ENCODE measurements at places on chromosomes 6 and 20.

- no peak for DNase-seq
Observed at GRCh38 chr20:2798814-2799213, 1.6 kb downstream of the CPXM1 start.

DNA sequence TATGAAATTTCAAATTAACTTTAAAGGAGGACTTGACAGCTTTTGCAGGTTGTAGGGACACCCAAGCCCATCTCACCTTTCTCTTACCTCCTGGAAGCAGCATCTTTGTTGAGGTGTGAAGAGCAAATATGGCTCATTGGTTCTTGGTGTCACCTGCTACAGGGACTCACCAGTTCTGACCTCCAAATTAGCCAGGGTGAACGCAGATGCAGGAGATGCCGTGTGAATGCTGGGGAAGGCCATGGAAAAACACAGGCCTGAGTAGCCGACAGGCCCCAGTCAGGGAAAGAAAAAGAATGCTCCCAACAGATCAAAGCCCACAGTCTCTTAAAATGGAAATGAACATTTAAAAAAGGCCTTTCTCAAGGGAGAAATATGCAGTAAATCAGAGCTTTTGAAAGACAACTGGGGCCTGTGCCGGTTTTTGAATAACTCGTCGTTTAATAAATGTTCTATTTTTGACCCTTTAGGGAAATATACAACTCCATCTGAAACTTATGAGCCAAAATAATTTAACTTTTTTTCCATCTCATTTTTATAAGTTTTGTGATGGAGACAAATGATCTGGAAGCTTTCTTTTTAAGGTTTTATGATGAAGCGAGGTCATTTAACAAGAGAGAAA, 167.5 kb downstream of the CD83 start:
- no peak for DNase-seq

DNA sequence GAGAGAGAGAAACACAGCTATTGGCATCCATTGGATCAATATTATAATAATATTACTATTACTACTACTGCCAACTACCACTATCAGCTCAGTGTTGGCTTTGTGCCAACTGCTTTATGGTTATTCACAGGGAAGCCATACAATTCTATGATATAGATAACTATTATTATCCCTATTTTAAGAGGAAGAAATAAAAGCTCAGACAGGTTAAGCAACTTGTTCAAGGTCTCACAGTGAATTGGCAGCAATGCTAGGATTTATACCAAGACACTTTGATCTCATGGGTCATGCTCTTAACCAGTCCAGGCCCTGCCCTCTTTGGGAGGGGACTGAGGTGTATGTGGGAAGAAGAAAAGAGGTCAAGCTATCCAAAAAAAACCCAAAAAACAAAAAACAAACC, 82.0 kb upstream of the TRAF3IP2 start:
- no peak for DNase-seq

DNA sequence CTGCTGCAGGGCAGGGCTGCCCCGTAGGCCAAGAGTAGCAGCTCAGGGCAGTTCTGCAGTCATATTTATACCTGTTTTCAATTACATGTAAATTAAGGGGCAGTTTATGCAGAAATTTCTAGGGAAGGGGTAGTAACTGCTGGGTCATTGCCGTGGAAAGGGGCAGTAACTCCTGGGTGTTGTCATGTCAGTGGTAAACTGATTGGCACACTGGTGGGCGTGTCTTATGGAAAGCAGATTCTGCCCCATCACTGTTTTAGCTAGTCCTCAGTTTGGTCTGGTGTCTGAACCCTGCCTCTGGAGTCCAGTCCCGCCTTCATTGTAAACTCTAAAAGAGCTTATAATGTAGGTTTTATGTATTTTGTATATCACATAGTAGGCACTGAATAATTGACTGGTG, 22.1 kb downstream of the MAP3K4 start:
- DNase-seq: no peak

- DNase-seq: no peak
Observed at GRCh38 chr6:116329156-116329555, 41.6 kb upstream of the DSE start.

DNA sequence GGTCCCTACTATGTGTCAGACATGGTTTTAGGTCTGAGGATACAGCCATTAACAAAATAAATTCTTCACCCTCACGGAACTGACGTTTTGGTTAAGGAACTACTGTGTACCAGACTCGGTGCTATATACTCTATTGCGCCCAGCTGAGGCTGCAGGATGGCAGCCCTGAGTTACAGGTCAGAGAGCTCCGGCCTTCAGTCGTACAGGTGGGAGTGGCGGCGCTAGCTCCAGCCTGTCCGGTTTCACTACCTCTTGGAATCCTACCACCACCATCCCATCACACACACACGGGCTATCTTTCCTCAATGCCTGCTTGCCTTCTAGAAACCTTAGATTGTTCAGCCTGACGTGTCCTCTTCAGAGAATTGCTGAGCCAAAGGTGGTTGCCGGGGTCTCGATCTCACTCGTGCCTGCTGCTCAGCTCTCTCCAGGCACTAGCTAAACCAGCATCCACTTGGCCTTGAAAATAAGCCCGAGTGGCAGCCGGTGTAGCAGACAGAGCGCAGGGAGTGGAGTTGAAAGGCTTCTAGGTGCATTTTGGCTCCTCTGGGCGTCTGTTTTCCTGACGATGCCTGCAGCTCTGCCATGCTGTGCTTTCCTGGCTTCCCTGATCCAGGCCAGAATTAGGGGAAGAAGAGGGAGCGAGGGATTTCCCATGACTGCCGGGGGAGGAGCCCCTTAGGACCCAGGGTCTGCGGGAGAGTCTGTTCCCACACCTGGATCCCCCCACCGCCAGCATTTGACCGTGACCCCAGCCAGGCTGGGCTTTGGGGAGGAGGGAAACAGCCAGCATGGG, 1.1 kb upstream of the TCF15 start:
- DNase-seq: no peak

DNA sequence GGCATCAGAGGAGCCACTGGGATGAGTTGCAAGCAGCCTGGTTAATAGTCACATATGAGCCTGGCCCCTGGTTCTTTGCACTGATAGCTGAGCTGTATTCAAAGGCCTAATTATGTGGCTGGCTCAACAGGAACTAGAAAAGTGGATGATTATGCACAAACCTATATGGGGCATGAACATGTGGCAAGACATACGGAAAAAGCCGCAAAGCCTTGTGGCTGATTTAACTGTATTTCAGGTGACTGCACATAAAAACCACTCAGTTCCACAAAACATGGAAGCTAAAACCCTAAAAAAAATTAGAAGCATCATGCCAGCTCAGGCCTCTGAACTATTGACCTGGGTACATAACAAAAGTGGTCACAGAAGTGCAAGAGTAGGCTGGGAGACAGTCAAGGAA, 13.0 kb upstream of the MUC22 start:
- no peak for DNase-seq

DNA sequence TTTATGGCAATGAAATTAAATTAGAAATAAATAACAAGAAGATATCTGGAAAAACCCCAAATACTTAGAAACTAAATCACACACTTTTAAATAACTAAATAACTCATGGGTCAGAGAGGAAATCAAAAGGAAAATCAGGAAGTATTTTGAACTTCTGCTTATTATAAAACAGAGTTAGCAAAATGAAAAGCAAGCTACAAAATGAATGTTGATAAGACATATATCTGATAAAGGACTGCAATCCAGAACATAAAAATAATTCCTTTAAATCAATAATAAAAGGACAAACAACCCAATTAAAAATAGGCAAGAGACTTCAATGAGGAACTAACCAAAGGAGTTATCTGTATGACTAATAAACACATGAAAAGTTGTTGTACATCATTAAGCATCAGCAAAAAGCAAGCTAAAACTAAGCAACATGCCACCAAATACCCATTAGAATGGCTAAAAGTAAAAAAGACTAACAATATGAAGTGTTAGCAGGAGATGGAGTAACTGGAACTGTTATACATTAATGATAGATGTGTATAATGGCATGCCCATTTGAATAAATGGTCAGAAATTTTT, 38.9 kb upstream of the STMND1 start:
- no peak for DNase-seq

- no peak for DNase-seq
Observed at GRCh38 chr6:43947860-43948259, 177.8 kb downstream of the VEGFA start.

DNA sequence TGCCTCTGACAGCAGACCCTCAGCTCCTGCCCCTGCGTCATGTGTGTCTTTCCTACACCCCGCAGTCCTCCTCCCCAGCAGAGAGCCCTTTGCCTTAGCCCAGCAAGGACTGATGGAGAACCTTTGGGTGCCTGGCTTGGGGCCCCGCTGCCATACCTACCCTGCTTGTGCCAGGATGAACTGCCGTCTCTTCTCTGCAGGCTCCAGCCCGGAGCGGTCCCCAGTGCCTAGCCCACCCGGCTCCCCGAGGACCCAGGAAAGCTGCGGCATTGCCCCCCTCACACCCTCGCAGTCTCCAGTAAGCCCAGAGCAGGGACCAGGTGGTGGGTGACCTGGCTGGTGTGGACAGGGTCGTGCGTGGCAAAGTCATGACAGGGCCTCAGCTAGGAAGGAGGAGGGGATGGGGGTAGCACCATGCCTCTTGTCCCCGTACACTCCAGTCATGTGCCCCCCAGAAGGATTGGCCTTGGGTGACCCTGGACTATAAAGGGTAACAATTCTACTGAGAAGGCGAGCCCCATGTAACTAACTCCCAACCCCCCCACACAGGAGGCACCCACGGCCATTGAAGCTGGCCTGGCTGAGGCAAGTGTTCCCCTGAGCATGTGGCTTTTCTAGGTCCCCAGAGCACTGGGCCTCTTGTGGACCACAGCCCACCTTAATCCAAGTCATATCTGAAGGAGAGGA, 8.3 kb downstream of the HSPA12B start:
- no peak for DNase-seq

DNA sequence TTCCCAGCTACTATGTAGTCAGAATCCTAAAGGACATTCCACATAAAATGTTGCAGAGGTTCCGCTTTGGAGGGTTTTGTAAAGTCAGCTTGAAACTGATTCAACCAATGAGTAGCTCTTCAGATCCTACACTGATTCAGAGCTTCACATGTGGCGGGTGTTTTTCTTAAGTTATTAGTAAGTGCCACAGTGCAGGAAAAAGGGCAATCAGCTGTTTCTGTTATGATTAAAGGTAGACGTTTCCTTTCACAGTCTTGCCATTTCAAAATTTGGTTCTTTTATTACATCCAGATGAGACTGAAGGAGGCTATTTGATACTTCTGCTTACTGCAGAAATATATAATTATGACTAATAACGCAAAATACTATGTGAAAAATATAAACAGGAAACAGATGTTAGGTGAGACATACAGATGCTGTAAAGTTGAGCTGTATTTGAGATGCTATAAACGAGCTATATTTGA, 443.9 kb downstream of the CDKAL1 start:
- no peak for DNase-seq

DNA sequence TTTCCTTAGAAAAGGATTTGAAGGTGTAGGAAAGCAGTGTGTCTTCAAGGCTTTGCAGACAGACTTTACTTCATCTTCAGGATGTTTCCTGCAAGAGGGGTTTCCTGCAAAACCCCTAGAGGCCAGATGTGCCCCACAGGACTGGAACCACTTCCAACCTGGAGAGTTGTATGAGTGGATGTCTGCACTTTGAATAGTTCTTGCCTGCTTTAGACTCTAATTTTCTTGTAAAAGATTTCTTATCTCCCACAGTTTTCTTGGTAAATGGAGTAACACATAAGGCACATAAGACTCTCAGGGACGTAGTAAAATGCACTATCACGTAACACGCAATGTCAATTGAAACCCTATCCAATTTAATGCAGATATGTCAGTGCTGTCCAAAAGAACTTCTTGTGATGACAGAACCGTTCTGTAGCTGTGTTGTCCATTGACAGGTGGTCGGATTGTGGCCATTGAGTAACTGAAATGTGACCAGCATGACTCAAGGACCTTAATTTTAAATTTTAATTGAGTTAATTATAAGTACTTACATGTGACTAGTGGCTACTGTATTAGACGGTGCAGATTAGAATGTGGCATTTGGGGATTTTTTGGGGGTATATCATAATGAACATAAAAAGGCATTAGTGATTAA, 118.7 kb downstream of the JARID2 start:
- DNase-seq: no peak
